Thoracic aorta (tissue), 2 donors: ENCODE measurements at places on chromosomes 13 and 19.

DNA sequence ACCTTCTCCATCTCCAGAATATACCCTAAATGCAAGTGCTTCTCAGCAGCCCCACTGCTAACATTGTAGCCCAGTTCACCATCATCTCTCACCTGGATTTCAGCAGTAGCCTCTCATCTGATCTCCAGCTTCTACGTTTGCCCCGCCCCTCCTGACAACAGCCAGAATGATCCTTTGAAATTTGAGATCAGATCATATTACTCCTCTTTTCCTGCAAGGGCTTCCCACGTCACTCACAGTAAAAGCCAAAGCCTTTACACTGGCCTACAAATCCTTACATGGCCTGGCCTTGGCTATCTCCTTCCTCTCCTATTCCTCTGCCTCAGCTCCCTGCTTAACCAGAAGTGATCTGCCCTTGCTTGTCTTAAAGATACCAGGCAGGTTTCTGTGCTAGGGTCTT lies 94.3 kb upstream of the NBEA start:
- no peak for DNase-seq

- DNase-seq: no peak
These were observed 77.9 kb downstream of the ZNF536 start for GRCh38 chr19:30450100-30450499.

DNA sequence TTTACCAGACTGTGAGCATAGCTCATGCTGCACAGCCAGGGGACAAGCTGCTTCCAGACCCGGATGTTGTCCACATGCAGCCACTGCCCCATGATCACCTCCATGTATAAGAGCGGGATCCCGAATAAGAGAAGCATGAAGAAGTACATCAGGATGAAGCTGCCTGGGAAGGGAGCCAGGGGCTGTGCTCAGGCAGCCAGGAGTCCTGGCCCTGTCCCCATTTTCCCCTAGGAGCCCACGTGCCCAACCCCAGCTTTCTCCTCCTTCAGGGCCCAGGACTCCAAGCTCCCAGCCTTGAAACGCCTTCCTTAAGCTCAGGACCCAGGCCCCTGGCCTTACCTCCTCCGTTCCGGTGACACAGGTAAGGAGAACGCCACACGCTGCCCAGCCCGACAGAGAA lies 69.3 kb downstream of the SLC6A16 start:
- DNase-seq: no peak

GRCh38 chr19:19157808-19158207 lies 12.3 kb downstream of the MEF2B start:
- DNase-seq: no peak
